ENCODE measurements at places on chromosomes 2 and 18.

DNA sequence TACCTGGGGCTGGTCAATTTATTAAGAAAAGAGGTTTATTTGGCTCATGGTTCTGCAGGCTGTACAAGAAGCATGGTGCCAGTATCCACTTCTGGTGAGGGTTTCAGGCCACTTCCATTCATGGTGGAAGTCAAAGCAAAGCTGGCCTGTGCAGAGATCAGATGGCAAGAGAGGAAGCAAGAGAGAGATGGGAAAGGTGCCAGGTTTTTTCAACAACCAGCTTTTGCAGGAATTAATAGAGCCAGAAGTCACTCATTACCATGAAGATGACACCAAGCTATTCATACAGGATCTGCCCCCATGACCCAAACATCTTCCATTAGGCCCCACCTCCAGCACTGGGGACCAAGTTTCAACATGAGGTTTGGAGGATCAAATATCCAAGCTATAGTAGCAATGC lies 56.8 kb upstream of the ST3GAL5 start:
- DNase-seq = no peak

- no peak for DNase-seq
Measured at GRCh38 chr2:192265751-192266150, 71.0 kb upstream of the TMEFF2 start.

DNA sequence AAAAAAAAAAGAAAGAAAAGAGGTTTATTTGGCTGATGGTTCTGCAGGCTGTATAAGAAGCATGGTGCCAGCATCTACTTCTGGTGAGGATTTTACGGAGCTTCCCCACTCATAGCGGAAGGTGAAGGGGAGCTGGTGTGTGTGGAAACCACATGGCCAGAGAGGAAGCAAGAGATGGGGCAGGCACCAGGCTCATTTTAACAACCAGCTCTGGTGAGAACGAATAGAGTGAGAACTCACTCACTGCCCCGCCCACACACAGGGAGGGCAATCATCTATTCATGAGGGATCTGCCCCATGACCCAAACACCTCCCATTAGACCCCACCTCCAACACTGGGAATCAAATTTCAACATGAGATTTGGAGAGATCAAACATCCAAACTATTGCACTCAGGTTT lies 68.5 kb downstream of the MOGAT1 start:
- no peak for DNase-seq

DNA sequence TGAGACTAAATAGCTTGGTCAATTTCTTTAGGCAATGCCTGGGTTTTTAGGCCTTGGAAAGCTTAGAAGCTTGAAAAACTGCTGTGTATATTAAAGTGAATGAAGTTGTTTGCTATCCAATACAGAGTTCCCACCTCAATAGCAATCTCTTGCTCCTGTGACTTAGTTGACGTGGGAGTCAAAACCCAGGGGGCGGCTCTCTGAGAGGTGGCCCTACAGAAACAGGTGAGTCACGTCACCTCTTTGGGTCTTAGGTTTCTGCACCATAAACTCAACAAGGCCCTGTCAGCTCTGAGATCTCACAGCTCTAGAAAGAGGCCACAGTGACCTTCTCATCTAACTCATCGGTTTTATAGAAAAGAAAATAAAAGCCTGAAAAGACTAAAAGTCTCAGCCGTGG lies 79.6 kb downstream of the ADD2 start:
- no peak for DNase-seq

DNA sequence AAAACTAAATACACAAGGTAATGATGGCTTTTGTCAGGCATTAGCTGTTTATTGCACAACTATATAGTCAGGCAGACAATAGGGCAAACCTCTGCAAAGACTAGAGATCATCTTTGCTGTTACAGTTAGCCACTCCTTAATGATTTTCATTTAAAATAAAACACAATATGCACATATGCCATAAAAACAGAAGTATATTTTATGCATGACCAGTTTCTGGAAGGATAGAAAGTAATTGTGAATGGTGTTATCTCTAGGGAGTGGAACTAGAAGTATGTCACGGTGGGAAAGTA lies 102.0 kb downstream of the CHN1 start:
- no peak for DNase-seq

- no peak for DNase-seq
Measured at GRCh38 chr2:119234021-119235019, 10.7 kb downstream of the STEAP3 start.

DNA sequence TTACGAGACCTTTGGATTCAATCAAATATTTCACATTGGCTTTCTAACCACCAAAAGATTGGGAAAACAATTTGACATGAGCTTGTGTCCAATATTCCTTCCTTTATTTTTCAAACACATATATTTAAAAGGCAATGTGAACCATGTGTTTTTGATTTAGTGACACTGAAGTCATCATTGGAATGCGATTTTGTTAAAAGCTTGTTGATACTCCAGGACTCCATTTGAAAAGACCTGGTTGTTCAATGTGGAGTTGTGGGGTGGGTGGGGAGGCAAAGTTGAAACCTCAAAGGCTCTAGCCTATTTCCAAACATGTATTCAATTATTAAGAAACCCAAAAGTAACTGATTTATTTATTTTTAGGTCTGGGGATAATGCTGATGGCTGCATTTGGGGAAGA lies 114.1 kb upstream of the TRIB2 start:
- no peak for DNase-seq

GRCh38 chr2:105121434-105121833 lies 83.6 kb downstream of the MRPS9 start:
- DNase-seq = no peak

Data from stimulated activated CD4-positive, alpha-beta T cell treated with anti-CD3 and anti-CD28 coated beads, Interleukin-2, amount 100 ng/mL, for 48 hours (primary cell).